ENCODE measurements at places on chromosomes 5 and 9. TPM values are rescaled to one million over a fixed set of nuclear protein-coding genes. Genes with fewer than 3 reads are reported as not detected.

SLCO4C1 gene
- 0.77 TPM for total RNA-seq

TSSK1B gene
- 0.38 TPM for total RNA-seq

GABRA6 gene
- total RNA-seq = not detected

ZNF782 gene
- 32.7 TPM for total RNA-seq

ZNF883 gene
- 18.9 TPM for total RNA-seq

SPINK6 gene
- total RNA-seq = not detected

SCGB3A2 gene
- not detected for total RNA-seq

SLC34A1 gene
- total RNA-seq = not detected

ZBTB6 gene
- 29.5 TPM for total RNA-seq
